Aortic smooth muscle cell (primary cell): ENCODE measurements at places on chromosomes 1 and 21. TPM values are rescaled to one million over a fixed set of nuclear protein-coding genes. Genes with fewer than 3 reads are reported as not detected.

The RPL5 gene
- 1,139 and 1,229 TPM in 2 replicates for total RNA-seq

The CELA3A gene
- total RNA-seq: not detected in 2 replicates

The CSF3R gene
- total RNA-seq: not detected in 2 replicates

The IL12RB2 gene
- total RNA-seq: not detected in 2 replicates

The BCAN gene
- total RNA-seq: 0.13 TPM in 1 of 2 replicates, not detected in the other

The GPN2 gene
- 10.8 and 13.2 TPM in 2 replicates for total RNA-seq

The HSD11B1 gene
- total RNA-seq: 6.0 and 52.4 TPM in 2 replicates

The BMP8A gene
- total RNA-seq: 0.40 TPM in 1 of 2 replicates, not detected in the other

The SLC6A17 gene
- total RNA-seq: 0.37 and 1.6 TPM in 2 replicates

The MAEL gene
- not detected in 2 replicates for total RNA-seq

The FAM177B gene
- total RNA-seq: not detected in 2 replicates

The CD5L gene
- not detected in 2 replicates for total RNA-seq

The GAS5 gene
- total RNA-seq: 252 and 350 TPM in 2 replicates

The SPRR4 gene
- not detected in 2 replicates for total RNA-seq

The DENND2D gene
- total RNA-seq: 0.25 and 0.40 TPM in 2 replicates

The TBX19 gene
- total RNA-seq: 0.53 and 0.75 TPM in 2 replicates

The FCAMR gene
- total RNA-seq: not detected in 2 replicates

The ATP1A4 gene
- total RNA-seq: not detected in 2 replicates

The SLC2A5 gene
- total RNA-seq: 0.53 and 0.62 TPM in 2 replicates
